Pons (tissue), 1 donor: ENCODE measurements at places on chromosomes 7 and 10.

GRCh38 chr10:130191380-130191779 lies 55.2 kb downstream of the GLRX3 start:
- DNase-seq = no peak

DNA sequence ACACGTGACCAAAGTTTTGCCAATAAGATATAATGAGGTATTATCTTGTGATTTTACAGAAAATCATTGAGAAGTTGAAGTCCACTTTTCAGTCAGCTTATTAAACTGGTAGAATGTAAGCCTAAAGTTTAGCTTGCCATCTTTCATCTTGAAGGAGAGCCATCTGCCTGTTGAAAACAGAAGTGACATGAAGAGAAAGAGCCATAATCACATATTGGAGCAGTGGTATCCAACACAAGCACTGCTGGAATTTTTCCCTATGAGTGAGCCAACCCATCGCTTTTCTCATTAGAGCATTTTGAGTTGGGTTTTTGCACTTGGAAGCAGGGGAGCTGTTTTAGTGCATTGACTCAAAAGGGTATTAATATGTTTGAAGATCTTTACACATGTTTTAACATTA lies 117.6 kb upstream of the FERD3L start:
- DNase-seq = no peak

DNA sequence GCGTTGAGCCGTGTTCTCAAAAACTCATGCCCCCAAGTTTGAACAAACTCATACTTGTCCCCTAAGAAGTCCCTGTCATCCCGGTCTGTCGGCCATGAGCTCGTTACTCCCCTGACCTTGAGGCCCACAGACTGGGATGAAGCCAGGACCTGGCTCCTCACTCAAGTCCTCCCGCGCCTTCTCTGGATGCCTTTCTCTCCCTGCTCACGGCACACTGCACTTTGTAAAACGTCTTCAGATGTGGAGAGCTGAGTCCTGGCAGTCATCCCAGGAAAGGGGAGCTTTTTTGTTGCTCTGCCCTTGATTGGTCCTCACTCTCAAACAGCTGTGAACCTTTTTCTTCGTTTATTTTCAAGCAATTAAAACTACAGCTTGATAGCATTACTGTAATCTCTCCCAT lies 110.8 kb downstream of the JAZF1 start:
- peak; percentile 47 for DNase-seq

GRCh38 chr7:133095119-133095671 lies 13.3 kb upstream of the CHCHD3 start:
- DNase-seq = no peak

- no peak for DNase-seq
Measured at GRCh38 chr10:121813211-121813815, 114.5 kb downstream of the ATE1 start.

GRCh38 chr10:101464082-101464481 lies 110.1 kb downstream of the BTRC start:
- DNase-seq = no peak

- peak; percentile 54 for DNase-seq
Measured at GRCh38 chr7:157250605-157251228, 86.1 kb upstream of the DNAJB6 start.

DNA sequence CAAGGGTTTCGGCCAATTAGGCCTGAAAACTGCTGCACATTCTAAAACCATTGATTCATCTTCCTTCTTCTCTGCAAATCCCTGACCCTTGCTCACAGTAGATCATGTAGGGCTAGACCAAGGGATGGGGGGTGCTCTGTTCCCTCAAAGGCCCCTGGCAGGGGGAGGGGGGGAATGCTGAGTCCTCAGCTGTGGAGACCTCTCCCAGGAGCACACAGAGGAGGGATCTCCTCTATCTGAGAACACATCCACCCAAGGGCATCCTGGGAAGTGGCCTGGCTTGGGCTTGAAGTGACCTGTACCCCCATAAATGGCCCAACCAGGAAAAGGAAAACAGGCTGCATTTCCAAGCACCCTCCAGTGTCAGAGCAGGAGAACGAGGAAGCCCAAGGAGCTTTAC lies 1.0 kb upstream of the CDHR1 start:
- no peak for DNase-seq

DNA sequence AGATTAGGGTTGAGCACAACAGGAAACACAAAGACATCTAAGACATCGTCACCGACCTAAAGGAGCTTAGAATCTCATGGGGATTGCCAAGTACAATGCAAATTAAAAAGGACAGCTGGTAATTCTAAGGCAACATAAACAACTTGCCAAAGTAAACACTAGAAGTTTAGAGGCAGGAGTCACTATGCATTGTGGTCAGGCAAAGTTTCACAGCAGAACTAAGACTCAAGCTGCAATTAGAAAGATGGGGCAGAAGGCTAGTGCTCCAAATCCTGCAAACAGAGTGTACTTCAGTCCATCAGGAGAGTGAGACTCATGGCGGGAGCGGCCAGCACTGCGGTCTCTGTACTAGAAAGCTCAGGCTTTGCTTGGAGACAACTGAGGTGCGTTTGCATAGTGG lies 52.7 kb downstream of the HIPK2 start:
- no peak for DNase-seq

DNA sequence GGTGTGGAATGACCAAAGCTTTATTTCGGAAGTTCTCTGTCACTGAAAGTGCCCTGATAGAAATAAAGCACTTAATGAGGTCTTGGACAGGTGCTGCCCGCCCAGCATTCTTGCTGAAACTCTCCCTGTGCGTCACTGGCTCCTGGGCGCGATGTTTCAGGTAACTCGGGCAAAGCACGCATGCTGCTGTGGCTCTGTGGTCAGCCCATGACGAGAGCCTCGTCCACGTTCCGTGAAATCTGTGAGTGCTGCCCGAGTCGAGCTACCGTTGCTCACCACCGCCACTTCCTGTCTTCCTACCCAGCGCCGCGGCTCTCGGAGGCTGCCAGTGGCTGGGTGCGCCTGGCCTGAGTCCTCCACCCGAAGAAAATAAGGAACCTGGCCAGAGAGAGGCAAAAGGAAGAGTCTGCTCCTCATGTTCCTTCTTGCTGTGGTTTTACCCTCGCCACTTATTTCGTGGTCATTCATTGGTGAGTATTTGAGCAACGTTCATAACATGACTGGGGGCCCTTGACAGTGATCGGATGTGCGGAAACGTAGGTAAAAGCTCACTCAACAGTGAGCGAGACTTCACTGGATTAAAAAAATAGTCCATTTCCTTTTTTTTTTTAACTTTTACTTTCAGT lies 95.5 kb downstream of the MAP3K8 start:
- DNase-seq = peak; percentile 76

DNA sequence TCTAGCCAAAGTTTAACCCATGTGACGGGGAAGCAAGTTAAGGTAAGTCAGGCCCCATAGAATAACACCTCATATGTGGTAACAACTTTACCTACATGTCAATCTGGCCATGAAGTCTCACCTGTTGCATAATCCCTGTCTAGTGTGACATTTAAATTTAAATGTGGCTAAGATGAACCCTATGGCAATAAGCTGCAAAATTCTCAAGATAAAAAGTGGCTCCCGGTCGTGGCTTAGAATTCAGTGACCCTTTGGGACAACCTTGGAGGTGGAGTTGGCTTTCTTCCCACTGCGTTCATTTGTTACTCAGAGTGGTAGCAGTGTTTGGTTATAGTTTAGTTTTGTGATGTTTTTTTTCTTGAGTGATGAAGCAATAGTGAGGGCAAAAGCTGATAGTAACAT lies 90.6 kb downstream of the ARID5B start:
- no peak for DNase-seq

- no peak for DNase-seq
Measured at GRCh38 chr10:77899690-77900089, 26.9 kb downstream of the DLG5 start.

- no peak for DNase-seq
Measured at GRCh38 chr10:1360011-1360557, 303.9 kb downstream of the WDR37 start.

GRCh38 chr7:19020062-19020461 lies 97.4 kb downstream of the TWIST1 start:
- DNase-seq = no peak

DNA sequence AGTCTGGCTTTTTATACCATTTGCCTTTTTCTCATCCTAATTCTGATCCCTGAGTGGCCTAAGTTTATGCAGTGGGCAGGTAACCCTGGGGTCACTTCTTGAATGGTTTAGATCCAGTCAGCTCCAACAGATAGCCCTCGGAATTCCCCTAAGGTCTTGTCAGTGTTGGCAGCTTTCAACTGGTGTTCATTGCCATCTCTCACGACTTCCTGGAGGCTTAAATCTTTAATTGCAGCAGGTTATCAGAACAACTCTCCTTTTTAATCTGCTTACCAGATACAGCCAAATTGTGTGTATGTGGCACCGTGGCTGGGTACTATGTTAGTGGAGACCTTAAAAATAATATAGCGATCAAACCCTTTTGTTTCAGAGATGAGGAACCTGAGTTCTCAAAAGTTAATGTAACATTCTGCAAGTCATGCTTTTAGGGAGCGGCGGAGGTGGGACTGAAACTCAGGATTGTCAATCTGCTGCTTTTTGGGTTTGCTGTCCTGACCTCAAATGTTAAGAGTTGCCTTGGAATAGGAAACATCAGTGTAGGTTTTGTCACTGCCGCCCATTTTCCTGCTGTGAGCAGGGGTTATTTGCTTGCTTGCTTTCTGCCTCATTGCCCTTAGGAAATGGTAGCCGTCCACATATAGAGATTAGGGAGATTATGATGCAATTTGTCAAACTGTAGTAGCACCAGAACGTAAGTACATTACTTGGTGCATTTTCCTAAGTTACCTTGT lies 818 bp downstream of the DLD start:
- DNase-seq = no peak

DNA sequence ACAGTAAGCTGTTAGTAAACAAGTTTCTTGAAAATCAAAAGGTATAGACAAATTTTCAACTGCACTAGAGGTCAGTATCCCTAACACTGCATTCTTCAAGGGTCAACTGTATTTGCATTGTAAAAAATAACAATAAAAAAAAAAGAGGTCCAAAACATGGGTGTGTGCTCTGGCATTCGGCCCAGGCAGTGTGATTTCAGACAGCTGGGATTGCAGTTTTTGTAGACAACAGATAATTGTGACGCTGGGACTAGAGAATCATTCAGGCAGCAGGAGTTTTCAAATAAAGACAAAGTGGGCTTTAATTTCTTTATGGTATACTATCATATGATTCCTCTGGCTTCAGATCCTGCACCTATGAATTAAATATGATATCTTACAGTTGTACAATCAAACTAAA lies 543.2 kb upstream of the SEMA3D start:
- DNase-seq = peak; percentile 77

- no peak for DNase-seq
Measured at GRCh38 chr7:101699399-101699798, 70.3 kb upstream of the MYL10 start.

- DNase-seq = no peak
Measured at GRCh38 chr10:102962951-102963755, 45.1 kb downstream of the CNNM2 start.

- DNase-seq = no peak
Measured at GRCh38 chr7:72161534-72161933, 250.6 kb downstream of the CALN1 start.

DNA sequence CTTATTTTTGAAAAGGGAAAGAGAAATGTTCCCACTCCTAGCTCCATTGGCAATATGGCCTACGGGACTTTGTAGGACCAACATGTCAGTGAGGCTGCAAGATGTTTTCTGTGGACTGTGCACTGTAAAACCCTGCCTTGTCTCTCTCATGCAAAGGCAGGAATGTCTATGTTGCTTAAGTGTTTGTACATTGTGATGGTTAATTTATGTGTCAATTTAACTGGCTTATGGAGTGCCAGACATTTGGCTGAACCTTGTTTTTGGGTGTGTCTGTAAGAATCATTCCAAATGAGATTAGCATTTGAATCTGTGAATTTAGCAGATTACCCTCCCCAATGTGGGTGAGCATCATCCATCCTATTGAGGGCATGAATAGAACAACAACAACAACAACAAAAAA lies 4.1 kb upstream of the PCLO start:
- no peak for DNase-seq

DNA sequence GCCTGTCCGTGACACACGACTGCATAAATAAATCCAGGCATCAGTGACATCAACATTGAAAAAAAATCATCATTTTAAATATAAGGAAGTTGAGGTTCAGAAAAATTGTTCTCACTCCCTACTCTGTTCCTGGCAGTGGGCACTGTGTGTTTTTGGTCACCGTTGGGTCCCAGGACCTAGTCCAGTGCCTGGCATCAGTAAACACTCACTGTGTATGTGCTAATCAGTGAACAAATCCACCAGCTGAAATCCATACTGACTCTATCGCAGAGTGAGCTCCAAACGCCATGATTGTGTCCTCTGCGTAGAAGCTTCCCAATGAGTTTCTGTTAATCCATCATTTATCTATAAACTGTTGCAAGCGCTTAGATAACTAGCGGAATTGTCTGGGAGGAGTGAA lies 41.2 kb downstream of the ITIH2 start:
- DNase-seq = no peak

- no peak for DNase-seq
Measured at GRCh38 chr10:67107670-67108069, 181.8 kb downstream of the LRRTM3 start.

DNA sequence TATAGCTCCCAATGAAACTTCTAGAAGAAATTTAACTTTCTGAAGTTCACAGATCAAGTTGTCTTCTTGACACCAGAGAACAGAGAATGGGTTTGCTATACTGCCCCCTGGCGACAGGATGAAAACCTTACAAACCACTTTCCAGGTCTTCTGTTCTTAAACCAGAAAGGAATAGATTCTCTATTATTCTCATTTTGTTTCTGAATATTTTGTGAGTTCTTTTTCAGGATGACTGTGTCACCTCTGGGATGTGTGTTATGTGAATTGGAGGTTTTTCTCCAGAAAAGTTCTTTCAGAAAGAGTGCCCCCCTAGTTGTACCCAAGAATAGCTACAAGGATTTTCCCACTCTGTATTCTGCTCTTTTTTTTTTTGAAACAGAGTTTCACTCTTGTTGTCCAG lies 6.3 kb downstream of the IFT22 start:
- peak; percentile 31 for DNase-seq

DNA sequence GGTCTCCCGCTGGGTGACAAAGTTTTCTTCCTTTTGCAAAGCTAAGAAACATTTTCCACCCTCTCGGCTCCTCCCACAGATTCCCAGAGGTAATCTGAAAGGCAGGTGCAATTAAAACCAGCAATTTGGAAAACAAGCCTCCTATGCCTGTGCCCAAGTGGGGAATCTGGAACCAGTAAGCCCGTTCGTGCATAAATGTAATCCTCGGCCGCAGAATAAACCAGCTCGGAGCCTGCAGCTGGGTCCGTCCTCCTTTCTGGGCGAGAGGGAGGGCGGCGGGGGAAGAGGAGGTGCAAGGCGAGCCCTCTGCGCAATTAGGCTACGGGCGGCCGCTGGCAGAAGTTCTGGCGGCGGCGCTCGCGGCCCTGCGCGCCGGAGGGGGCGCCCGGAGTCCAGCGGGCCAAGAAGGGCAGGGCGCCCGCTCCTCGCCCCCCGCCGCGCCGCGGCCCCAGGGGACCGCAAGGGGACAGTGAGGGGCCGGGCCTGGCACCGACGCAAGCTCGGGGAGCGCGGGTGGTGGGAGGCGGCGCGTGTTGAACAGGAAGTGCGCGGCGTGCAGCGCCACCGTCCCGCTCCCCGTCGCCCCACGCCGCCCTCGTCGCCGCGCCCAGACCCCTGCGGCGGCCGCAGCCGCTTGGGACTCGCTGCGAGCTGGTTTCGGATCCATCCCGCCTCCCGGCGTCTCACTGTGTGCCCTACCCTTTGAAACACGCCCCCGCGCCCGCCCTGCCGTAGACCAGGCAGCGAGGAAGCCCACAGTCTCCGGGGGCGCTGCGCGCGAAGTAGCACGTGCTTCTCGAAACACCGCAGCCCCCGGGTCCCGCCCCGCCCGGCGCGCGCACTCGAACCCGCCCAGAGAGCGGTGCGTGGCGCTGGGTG lies at the start of gene PRKAG2:
PRKAG2 (minus strand) TSS at position 217 of the 879 bp plus-strand sequence. CDS start 495 bp downstream, outside the sequence.
- peak; percentile 17 for DNase-seq

- no peak for DNase-seq
Measured at GRCh38 chr10:78757344-78757925, 311.3 kb upstream of the ZMIZ1 start.
